ENCODE measurements at places on chromosomes 1 and 21.

- DNase-seq: peak; percentile 35
Observed at GRCh38 chr1:16235944-16236510, 956 bp downstream of the CPLANE2 start.

- no peak for DNase-seq
Observed at GRCh38 chr1:88288571-88288970, 395.5 kb upstream of the PKN2 start.

GRCh38 chr21:34113842-34114241, 40.5 kb downstream of the MRPS6 start:
- DNase-seq: no peak

DNA sequence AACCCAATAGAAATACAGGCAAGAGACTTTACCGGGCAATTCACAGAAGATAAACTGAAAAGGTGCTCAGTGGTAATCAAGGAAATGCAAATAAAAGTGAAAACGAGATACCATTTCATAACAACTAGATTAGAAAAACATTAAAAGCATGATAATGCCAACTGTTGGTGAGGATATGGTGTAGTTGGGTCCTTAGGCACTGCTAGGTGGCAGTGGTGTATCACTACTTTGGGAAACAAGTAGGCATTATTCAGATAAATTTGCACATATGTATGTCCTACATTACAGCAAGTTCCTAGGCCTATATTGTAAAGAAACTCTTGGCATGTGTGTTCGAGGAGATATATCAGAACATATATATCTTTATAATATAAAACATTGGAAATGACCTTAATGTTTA, 31.0 kb downstream of the AZIN2 start:
- DNase-seq: no peak

DNA sequence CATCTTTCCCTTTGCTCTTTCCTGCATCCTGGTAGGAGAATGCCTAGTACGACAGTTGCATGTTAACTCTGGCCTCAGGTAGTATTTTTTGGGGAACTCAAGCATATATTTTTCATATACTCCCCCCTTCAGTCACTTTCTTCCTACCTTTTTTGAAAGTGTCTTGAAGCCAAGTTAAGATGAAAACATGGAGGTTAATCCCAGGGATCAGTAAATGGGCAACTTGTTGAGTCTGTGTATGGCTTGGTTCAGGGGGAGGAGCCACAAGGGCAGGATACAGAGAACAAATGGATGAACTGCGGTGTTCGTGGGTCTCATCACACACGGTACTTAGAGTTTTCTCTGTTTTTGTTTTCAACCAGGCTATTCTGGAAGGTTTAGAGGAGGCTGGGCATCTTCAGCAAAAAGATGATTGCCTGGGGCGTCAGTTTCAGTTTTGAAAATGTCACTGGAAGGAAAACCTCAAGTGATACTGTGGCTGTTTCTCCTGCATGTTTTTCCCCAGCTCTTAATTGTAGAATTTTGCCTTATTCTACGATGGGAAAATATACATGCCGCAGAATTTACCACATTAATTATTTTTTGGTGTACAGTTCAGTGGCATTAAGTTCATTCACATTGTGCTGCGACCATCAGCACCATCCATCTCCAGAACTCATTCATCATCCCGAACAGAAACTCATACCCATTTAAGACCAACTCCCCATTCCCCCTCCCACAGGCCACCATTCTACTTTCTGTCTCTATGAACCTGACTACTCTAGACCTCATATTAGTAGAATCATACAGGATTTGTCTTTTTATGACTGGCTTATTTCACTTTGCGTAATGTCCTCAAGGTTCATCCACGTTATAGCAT, 71.5 kb downstream of the MAP10 start:
- no peak for DNase-seq

DNA sequence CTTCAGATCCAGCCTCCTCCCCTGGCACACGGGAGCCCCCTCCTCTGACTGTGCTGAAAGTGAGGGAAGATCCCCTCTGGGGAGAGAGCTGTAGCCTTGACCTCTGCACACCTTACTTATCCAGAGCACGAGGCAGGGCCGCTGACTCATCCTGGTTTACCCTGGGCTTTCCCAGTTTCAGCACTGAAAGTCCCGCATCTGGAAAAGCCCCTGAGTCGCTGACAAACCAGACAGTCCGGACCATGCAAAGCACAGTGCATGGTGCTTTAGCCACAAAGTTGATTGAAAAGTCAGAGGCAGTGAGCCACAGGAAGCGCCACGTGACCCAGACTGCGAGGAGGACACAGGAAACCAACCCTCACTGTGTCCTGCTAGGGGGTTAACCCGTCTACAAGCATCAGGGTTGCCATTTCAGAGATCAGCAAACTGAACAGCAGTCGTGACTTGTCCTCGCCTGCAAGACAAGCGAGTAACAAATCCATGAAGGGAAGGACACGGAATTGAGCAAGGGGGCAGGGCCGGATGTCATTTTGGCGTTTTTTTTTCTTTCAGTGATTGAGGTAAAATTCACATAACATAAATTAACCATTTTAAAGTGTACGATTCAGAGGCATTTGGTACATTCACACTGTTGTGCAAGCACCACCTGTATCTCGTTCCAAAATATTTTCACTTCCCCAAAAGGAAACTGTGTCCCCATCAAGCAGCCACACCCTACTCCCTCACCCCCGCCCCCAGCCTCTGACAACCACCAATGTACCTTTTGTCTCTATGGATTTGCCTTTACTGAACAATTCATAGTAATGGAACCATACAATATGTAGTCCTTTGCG, 19.9 kb upstream of the IFNGR2 start:
- DNase-seq: peak; percentile 62

- no peak for DNase-seq
Observed at GRCh38 chr1:38031513-38031866, 15.1 kb downstream of the POU3F1 start.

DNA sequence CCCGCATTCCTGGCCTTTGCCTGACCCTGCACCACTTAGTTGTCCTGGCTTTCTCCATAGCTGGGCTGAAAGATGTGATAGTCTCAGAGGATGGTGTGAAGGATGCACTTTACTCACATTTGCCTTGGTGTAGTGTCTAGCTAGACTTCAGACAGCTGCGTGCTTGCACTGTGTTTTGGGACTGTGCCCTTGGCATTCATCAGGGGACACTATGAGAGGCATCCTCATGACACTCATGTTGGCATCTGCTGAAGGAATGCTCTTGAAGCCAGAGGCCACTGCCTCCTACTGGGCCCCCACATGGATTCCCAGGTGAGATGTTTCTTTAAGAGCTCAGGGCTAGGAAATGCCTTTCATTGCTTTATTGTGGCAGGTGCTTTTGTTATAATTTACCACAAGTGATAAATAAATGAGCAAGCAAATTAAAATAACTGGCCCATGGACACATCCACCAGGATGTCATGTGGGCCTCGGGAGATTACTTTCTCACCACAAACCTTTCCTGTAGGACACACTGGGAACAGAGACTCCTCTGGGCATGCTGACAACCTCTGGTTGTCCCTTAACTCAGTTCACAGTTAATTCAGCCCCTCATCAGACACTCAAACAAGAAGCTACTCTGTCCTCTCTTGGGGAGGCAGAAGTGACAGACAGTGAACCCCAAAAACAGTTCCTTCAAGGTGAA, 99.4 kb upstream of the SPATA6 start:
- no peak for DNase-seq

DNA sequence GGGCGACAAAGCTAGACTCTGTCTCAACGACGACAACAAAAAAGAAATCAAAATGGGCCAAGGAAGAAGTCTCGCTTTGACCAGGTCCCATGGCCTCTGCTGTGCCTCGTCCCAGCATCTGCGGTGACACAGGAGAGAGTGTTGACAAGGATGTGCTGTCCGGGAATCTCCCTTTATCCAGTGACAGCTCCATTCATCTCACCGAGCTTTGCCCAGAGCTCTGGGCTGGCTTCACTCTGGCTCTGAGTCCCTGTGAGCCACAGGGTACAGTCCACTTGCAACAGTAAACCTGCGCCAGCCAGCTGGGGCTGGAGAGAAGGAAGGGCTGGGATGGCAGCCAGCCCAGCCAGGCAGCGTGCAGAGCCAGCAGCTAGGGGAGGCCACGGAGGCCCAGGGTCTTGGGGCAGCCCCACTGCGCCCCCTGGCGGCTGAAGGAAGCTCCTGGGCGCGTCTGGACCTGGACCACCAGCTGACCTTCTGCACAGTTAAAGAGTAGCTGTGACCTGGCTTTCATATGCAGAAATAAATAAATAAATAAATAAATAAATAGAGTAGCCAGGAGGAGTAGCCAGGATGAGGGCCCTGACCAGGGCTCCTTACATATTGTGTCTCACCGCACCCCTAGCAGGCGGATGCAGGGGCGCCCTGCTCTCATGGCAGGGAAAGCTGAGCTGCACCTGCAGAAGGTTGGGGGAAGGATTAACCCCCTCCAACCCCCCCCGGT, 29.7 kb downstream of the ENO1 start:
- DNase-seq: peak; percentile 70

DNA sequence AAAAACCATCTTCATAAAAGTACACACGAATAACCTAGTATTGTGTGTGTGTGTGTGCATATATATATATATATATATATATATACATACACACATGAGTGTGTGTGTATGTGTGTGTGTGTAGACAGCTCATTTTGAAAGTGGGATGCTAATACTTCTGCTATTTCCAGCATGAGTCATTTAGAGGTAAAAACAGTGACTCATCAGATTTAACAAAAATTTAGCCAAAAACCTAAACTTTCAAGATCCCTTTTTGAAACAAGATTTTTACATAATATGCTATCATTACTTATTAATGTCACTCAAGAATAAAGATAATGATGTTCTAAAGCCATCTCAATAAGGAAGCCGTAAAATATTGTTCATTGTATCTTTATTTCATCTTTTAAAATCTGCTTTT, 35.6 kb upstream of the ADGRL4 start:
- no peak for DNase-seq

GRCh38 chr21:23601549-23601948, 2005.7 kb downstream of the MRPL39 start:
- no peak for DNase-seq

- no peak for DNase-seq
Observed at GRCh38 chr1:27980216-27980845, 20.6 kb downstream of the XKR8 start.

DNA sequence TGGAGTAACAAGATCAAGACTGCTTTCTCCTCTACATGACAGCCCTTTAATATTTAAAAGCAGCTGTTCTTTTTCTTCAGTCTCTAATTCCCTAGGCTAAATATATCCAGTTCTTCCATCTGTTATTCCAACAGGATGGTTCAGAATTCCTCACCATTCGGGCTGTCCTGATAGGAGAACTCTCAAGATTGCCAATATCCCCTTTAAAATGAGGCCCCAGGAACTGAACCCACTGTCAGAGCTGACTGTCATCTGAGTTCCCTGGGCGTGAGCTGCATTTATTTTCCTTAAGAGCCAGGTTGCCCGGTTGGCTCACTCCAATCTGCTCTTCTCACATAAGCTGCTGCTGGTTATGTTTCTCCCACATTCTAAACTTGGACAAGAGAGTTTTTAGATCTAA, 177.6 kb downstream of the MIS18A start:
- no peak for DNase-seq

DNA sequence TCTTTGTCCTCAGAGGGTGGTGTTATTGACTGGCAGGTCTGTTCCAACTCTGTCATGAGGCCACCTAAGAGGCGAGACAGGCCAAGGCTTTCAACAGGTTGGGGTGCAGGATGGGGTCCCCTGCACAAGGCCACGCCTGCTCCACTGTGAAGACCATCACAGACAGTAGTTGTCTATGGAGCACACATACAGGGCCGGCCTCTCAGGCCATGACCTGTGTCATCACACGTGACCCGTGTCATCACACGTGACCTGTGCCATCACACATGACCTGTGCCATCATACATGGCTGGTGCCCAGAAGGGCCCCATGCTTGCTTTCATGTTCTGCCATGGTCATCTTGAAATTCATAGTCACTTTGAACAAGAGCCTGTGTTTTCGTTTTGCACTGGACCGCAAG, 91.9 kb downstream of the ARHGEF10L start:
- DNase-seq: no peak

- DNase-seq: no peak
Observed at GRCh38 chr1:245310571-245311531, 156.1 kb downstream of the KIF26B start.

DNA sequence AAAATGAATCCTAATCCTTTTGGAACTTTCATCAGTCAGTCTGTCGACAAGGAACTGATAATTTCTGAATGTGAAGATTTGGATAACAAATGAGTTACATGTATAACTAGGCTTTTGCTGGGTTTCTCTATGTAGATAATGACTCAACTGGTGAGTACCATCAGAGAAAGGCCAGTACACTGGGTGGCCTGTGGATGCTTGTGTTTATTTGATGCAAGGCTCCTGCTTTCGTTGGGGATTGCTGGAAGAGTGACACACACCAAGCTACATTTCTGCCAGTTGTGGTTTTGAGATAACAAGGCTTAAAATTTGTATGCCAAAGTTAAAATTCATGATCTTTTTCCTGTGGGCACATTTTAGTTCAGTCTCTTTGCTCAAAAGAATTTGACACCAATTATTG, 115.7 kb upstream of the UBE2U start:
- DNase-seq: no peak

- DNase-seq: no peak
Observed at GRCh38 chr1:16143566-16144324, 12.1 kb downstream of the EPHA2 start.

- DNase-seq: no peak
Observed at GRCh38 chr1:42171679-42172266, 7.2 kb upstream of the GUCA2A start.

DNA sequence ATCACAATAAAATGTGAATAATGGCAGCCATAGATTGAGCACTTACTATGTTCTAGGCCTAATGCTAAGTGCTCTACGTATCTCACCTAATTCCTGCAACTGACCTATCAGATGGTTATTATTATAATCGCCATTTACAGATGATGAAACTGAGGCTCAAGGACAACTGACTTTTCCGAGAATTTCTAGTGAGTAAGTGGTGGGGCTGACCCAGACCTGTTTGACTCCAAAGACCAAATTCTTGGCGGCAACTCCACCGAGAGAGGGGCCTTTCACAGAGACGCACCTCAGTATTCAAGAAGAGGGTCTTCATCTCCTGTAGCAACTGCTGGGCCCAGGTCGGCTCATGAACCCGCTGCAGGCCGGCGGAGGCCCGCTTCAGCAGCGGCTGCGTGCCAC, 573 bp downstream of the TMEM234 start:
- DNase-seq: no peak

- no peak for DNase-seq
Observed at GRCh38 chr1:3614755-3615742, 3.7 kb upstream of the MEGF6 start.

- no peak for DNase-seq
Observed at GRCh38 chr1:81114191-81114590, 686.5 kb upstream of the ADGRL2 start.
